ENCODE measurements at places on chromosomes 2 and 18.

DNA sequence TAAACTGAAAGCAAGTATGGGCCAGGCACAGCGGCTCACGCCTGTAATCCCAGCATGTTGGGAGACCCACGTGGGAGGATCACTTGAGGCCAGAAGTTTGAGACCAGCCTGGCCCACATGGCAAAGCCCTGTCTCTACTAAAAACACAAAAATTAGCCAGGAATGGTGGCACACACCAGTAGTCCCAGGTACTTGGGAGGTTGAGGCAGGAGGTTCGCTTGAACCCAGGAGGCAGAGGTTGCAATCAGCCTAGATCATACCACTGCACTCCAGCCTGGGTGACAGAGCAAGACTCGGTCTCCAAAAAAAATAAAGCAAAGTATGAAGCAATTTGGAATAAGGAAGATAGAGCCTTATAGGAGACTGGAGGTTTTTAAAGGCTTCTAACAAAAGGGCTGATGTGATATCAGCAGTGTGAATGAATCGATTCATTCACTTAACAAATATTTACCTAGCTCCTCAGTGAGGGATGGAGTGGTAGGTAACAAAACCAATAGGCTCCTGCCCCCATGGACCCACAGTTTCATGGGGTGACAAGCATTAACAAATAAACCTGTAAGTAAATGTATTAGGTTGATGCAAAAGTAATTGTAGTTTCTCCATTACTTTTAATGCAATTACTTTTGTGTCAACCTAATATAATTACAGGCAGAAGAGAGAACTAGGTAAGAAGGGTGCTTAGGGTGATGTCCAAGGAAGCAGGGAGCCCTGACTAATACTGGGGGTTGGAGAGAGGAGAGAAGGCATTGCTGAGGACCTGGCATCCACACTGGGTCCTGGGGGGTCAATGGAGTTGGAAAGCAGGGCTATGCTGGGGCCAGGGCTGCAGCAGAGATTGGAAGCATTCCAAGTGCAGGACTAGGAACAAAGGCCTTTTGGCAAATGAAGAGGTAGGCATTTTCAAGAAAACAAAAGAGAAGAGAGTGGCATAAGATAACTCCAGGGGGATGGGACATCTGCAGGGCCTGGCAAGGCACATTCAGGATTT lies 195.4 kb upstream of the ARL4C start:
- DNase-seq: peak; percentile 76

GRCh38 chr2:127153691-127154158 lies 46.8 kb upstream of the BIN1 start:
- no peak for DNase-seq

DNA sequence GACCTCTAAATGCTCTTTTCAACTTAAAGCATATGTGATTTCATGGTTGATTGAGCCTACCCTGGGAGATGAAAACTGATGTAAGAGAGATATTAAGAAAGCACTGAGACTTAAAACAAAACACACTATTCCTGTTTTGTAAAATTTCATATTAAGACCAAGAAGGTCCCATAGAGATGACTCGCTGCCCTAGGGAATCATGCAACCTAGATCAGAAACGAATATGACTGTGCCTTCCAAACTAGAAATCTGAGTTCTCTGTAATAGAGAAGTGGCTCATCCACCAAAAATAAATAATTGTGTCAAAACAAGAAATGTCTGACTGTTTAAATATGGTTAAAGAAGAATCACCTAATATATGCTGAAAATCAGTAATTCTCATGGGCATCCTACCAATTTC lies 776.8 kb upstream of the SOX11 start:
- no peak for DNase-seq

DNA sequence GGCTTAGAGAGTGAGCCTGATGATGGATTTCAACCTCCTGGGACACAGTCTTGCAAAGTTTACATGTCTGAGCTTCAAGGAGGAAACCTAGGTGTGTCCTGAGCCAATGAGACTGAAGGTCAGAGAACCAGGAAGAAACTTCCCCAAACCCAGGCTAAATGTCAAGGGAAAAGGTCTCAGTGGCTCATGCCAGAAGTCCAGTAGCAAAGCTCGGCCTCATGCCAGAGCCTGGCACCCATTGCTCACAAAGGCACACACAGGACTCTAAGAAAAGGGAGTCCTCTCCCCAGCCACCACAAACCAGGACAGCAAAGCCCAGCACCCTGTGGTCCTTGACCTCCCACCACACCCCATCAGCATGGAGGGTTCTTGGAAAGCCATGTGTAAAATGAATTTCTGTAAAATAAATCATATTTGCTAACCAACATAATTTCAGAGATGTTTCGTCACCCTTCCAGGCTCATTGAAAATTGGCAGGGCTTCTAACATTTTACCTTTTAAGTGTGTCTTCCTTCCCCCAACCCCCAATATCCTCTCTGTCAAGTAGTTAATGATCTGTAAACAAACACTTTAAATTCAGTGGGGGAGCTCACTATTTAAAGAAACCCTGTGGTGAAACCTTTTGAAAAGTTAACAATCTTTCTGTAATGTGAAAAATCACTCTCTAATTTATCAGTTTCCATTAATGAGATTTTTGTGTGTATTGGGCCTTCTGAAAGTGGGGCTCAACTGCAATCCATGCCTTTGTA lies 77.1 kb downstream of the BCL11A start:
- DNase-seq: peak; percentile 9

GRCh38 chr2:38836791-38837190 lies 38.9 kb downstream of the DHX57 start:
- no peak for DNase-seq

GRCh38 chr2:128464456-128464855 lies 145.8 kb upstream of the HS6ST1 start:
- DNase-seq: no peak

GRCh38 chr2:196427986-196428634 lies 211.4 kb upstream of the CCDC150 start:
- no peak for DNase-seq

GRCh38 chr18:11323359-11323819 lies 174.0 kb upstream of the PIEZO2 start:
- DNase-seq: no peak

GRCh38 chr2:47254464-47254863 lies 99.4 kb upstream of the STPG4 start:
- DNase-seq: no peak

DNA sequence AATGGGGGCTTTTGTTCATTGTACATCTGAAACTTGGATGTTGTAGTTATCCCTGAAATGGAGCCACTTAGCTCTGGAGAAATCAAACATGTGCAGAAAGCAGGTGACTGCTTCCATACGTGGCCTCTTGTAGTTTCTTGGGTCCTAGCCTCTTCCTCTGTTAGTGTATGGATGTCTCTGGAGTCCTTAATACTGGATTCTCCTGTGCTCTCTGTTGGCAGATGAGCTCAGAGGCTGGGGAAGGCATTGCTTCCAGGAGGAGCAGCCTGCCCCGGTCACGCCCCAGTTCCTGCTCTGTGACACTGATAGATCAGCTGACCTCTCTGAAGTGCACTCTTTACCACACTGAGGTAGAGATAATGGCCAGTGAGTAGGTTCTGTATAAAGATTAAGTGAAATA lies 176.2 kb downstream of the LDLRAD4 start:
- no peak for DNase-seq

DNA sequence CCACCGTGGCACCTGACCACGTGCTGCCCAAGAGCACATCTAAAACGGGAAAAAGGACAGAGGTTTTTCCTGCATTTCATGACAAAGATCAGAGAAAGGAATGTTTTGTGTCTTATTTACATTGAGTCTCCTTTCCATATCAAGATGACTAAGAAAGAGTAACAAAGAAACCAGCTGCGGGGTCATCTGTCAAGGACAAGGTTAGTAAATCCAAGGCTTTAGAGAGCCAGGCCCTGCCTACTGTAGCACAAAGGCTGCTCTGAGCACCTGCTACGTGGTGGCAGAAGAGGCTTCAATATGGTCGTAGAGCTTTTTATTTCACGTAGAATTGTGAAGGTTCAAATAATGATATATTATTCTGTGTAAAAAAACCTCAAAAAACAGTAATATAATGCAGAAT lies 51.0 kb downstream of the PRELID3A start:
- no peak for DNase-seq

GRCh38 chr2:152511981-152512380 lies 177.0 kb downstream of the FMNL2 start:
- DNase-seq: no peak

DNA sequence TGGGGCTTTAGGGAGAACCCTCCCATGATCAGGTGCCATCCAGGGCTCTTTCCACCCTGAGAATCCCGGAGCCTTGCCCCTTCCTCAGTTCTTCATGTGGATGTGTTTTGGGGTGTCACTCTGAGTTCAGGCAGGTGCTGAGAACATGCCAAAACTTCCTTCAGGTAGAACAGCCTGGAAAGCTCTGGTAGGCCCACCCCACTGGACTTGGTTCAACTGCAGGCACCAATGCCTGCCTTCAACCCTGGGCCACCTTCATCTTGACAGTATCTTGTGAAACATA lies 85.8 kb downstream of the EPAS1 start:
- DNase-seq: no peak

DNA sequence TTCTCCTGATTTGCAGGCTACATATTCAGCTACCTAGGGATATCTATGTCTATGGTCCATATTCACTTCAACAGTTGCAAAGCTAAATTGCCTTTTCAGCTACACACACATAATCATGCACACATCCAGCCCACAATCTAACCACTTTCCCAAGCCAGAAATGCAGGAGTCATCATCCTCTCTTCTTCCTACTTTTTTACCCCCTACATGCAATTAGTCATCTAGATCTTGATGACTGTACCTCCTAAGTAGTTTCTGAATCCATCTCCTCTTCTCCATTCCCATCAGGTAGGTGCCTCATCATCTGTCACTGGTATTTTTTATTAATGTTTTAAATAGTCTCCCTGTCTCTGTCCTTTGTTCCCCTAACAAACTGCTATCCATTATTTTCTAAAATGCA lies 23.7 kb upstream of the SPRED2 start:
- no peak for DNase-seq

Data from NCI-H1092 treated with DMSO at 0.1 percent for 48 hours (cell line).